Breast epithelium (tissue), 4 donors: ENCODE measurements at places on chromosomes 7 and 10.
A peak's percentile ranks its signal among the peaks of the same experiment; 100 is the strongest.

DNA sequence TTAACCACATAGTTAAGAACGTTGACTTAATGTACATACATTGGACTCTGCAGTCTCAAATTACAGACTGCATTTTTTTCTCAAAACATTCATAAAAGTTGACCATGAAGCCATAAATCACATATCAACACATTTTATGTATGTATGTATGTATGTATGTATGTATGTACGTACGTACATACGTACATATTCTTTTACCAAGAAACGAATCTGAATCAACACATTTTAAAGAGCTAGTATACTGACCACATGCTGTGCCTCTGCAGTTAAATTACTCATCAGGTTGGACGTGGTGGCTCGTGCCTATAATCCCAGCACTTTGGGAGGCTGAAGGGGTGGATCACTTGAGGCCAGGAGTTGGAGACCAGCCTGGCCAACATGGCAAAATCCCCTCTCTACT, 105.8 kb downstream of the GPR158 start:
- H3K27ac ChIP-seq = no peak overlapping the region
- DNase-seq = no peak
- no peaks in the 10 kb centered on the region for H3K36me3 ChIP-seq
- H3K4me1 ChIP-seq = no peaks in the 10 kb centered on the region
- H3K4me3 ChIP-seq = no peak overlapping the region

GRCh38 chr10:60951272-60951724, 7.3 kb upstream of the RHOBTB1 start:
- H3K4me3 ChIP-seq = no peak overlapping the region
- no peak for DNase-seq
- H3K36me3 ChIP-seq = no peaks in the 10 kb centered on the region
- H3K27ac ChIP-seq = no peak overlapping the region
- H3K4me1 ChIP-seq = no peaks in the 10 kb centered on the region
- H3K27me3 ChIP-seq = no peaks in the 10 kb centered on the region

DNA sequence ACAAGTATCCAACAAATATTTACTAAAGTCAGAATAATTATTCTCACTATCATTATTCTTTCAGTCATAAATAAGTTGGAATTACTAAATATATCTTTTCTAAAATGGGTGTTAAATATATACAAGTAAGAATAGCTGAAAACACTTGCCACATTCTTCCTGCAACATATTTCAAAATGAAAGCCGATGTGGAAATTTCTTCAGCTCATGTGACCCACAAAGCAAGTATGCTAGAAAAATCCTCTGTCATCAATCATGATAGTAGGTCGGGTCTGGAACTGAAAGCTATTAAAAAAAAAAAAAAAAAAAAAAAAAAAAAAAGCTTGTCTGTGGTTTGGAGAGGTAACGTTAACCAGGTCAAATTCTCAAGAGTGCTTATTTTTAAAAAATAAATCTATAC, 344.7 kb downstream of the NEBL start:
- no peak overlapping the region for H3K27ac ChIP-seq
- no peak overlapping the region for H3K4me3 ChIP-seq
- H3K36me3 ChIP-seq = no peaks in the 10 kb centered on the region

GRCh38 chr7:132141109-132141508, 435.2 kb downstream of the PLXNA4 start:
- H3K36me3 ChIP-seq = no peaks in the 10 kb centered on the region
- H3K27me3 ChIP-seq = no peaks in the 10 kb centered on the region
- H3K27ac ChIP-seq = no peak overlapping the region
- H3K4me1 ChIP-seq = no peaks in the 10 kb centered on the region
- DNase-seq = no peak
- H3K4me3 ChIP-seq = no peak overlapping the region

DNA sequence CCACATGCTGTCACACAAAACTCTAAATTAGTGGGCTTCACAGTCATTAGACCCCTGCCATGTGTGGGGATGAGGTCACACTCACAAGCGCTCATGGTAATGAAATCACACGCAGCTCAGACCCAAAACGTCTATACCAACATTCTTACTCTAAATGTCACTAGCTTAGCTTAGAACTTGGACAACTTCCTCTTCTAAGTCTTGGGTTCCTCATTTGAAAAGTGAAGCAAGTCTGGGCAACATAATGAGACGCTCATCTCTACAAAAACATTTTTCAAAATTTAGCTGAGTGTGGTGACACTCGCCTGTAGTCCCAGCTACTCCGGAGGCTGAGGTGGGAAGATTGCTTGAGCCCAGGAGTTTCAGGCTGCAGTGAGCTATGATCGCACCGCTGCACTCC, 92.7 kb upstream of the MACROH2A2 start:
- no peaks in the 10 kb centered on the region for H3K4me1 ChIP-seq
- H3K27ac ChIP-seq = no peak overlapping the region

- H3K4me1 ChIP-seq = no peaks in the 10 kb centered on the region
- no peaks in the 10 kb centered on the region for H3K36me3 ChIP-seq
- peak; percentile 90 for DNase-seq
- no peaks in the 10 kb centered on the region for H3K27me3 ChIP-seq
Observed at GRCh38 chr7:20340839-20341238, 10.1 kb downstream of the ITGB8 start.

GRCh38 chr10:33790521-33791271, 456.2 kb upstream of the NRP1 start:
- no peaks in the 10 kb centered on the region for H3K27me3 ChIP-seq
- no peak overlapping the region for H3K4me3 ChIP-seq
- H3K27ac ChIP-seq = no peak overlapping the region
- no peak for DNase-seq

- H3K4me1 ChIP-seq = no peaks in the 10 kb centered on the region
- H3K27me3 ChIP-seq = no peaks in the 10 kb centered on the region
- no peak for DNase-seq
- H3K36me3 ChIP-seq = no peaks in the 10 kb centered on the region
- H3K27ac ChIP-seq = no peak overlapping the region
- no peak overlapping the region for H3K4me3 ChIP-seq
Observed at GRCh38 chr7:116797612-116798011, 64.8 kb upstream of the CAPZA2 start.

- no peaks in the 10 kb centered on the region for H3K36me3 ChIP-seq
- peak overlapping the region; percentile 26 for H3K27ac ChIP-seq
- no peak for DNase-seq
- no peak overlapping the region for H3K4me3 ChIP-seq
- no peaks in the 10 kb centered on the region for H3K27me3 ChIP-seq
Observed at GRCh38 chr10:77071956-77072355, 565.7 kb downstream of the KCNMA1 start.

- H3K27ac ChIP-seq = no peak overlapping the region
- no peak overlapping the region for H3K4me3 ChIP-seq
- no peaks in the 10 kb centered on the region for H3K4me1 ChIP-seq
- no peak for DNase-seq
- H3K36me3 ChIP-seq = no peaks in the 10 kb centered on the region
Observed at GRCh38 chr10:44805466-44806210, 105.5 kb upstream of the TMEM72 start.

DNA sequence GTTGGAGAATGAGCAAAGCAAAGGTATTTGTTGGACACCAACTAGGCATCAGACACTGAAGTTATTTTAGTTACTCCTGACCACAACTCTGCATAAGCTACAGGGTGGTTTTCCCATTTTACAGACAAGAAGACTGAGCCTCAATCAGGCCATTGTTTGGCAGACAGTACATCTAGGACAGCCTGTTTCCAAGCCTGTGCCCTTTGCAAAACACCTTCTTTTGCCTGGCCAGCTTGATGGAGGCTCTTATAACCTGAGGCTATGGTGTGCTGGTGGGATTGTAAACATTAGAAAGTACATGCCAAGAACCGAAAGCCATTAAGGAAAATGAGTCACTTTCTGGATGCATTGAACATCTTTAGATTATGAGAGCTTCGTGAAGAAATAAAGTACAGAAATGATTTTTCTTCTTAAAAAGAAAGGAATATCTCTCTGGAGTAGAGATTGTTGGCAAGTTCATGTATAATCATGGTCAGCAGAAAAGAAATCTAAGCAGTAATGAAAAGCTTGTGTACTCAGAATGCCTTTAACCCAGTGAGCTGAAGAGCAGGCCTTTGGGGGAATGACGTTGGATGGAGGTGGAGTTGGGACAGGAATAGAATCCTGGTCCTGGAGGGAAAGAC, 140.6 kb downstream of the KIAA1217 start:
- no peaks in the 10 kb centered on the region for H3K27me3 ChIP-seq
- H3K4me3 ChIP-seq = no peak overlapping the region

GRCh38 chr10:52481986-52482555, 168.0 kb downstream of the DKK1 start:
- no peak overlapping the region for H3K4me3 ChIP-seq
- H3K36me3 ChIP-seq = no peaks in the 10 kb centered on the region
- no peak overlapping the region for H3K27ac ChIP-seq
- H3K27me3 ChIP-seq = no peaks in the 10 kb centered on the region

- no peaks in the 10 kb centered on the region for H3K36me3 ChIP-seq
- no peaks in the 10 kb centered on the region for H3K27me3 ChIP-seq
- H3K4me3 ChIP-seq = no peak overlapping the region
- H3K27ac ChIP-seq = no peak overlapping the region
Observed at GRCh38 chr7:47202146-47202783, 379.6 kb downstream of the TNS3 start.

DNA sequence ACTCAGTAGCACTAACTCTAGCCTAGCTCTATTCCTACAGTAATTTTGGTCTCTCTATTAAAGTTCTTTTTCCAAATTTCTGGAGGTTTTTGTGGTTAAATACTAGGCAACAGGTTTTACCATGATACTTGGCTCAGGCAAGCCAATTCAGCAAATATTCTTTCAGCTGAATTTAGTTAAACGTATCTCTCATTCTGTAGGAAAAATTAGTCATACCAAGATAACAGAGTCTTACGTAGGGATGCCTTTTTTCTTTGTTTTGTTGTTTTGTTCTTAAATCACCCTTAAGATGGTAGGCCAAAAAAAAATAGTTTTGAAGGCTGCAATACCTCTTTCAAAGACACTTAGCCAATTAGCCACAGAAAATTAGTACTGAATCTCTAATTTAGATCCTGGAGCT, 180.5 kb downstream of the MAGI2 start:
- no peaks in the 10 kb centered on the region for H3K4me1 ChIP-seq
- no peak for DNase-seq
- H3K27ac ChIP-seq = no peak overlapping the region
- no peak overlapping the region for H3K4me3 ChIP-seq

GRCh38 chr10:12503311-12503710, 154.0 kb downstream of the CAMK1D start:
- no peaks in the 10 kb centered on the region for H3K36me3 ChIP-seq
- H3K4me1 ChIP-seq = no peaks in the 10 kb centered on the region
- no peak overlapping the region for H3K27ac ChIP-seq
- no peak for DNase-seq

DNA sequence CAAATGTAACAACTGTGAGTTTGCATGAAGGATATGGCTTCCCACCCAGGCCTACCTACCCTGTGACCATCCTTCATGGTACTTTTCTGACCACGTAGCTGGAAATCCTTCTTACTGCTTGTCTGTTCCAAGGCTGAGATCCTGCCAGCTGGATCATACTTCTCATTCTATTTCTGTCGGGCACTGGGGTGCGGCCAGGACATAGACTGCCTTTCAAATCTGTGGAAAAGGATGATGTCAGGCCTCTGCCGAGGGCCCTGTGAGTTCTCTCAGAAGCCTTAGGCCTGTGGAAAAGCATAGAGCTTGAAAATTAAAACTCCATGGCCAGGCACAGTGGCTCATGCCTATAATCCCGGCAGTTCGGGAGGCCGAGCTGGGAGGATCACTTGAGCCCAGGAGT, 10.0 kb downstream of the VWC2 start:
- no peak overlapping the region for H3K27ac ChIP-seq
- no peak overlapping the region for H3K4me3 ChIP-seq
- H3K27me3 ChIP-seq = no peaks in the 10 kb centered on the region
- no peaks in the 10 kb centered on the region for H3K4me1 ChIP-seq
- DNase-seq = no peak
- H3K36me3 ChIP-seq = no peaks in the 10 kb centered on the region

DNA sequence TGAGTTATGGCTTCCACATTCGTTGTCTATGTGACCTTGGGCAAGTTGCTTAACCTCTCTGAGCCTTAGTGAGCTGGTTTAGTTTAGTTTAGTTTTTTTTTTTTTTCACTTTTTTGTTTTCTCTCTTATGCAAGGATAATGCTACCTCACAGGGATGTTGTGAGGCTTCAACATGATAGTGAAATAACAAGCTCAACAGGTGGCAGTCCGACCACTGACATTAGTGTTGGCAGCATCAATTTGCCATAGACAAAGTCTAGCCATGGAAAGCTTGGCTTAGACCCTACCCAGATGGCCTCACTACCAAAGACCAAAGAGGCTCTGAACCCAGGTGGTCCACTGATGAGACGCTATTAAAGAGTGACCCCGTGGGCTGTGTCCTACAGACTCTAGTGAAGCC, 27.2 kb upstream of the UNC5B start:
- no peaks in the 10 kb centered on the region for H3K36me3 ChIP-seq
- no peak overlapping the region for H3K4me3 ChIP-seq
- no peaks in the 10 kb centered on the region for H3K4me1 ChIP-seq
- H3K27me3 ChIP-seq = no peaks in the 10 kb centered on the region
- no peak overlapping the region for H3K27ac ChIP-seq

- no peak overlapping the region for H3K4me3 ChIP-seq
- H3K27ac ChIP-seq = no peak overlapping the region
- no peaks in the 10 kb centered on the region for H3K36me3 ChIP-seq
- DNase-seq = peak; percentile 30
Observed at GRCh38 chr7:158355456-158356065, 232.1 kb downstream of the PTPRN2 start.

DNA sequence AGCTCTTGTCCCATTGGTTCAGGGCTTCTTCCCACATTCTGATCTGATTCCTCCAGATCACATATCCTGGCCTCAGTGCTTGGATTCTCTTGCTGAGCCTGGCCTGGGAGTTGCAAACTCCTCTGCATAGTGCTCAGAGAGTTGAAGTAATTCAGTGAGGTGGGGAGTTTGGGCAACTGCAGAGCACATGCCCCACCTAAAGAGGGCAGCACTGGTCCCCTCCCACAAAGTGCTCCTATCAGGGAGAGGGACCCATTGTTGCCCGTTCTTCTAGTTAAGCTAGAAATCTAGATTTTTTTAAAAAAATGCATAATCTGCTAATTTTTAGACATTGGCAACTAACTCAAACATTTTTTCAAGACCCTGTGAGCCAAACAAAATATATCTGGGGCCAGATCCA, 45.1 kb downstream of the CHN2 start:
- H3K27ac ChIP-seq = no peak overlapping the region
- H3K27me3 ChIP-seq = no peaks in the 10 kb centered on the region
- DNase-seq = no peak
- no peak overlapping the region for H3K4me3 ChIP-seq

DNA sequence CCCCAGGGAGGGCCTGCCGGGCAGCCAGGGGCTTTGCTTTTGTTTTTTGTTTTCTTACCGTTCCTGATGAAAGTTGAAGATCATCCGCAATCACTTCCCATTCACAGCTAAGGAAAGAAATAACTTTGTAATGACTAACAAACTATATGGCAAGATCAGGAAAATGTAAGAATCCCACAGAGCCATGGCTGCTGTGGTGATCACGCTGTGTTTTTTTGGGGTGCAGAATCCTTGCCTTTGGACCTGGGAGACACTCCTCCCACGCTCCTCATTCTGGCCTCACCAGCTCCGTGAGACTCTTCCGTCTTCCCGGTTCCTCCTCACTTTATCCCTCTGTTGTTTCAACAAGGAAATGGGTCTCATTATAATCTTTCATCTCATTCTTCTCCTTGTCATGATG, 443.0 kb upstream of the MGMT start:
- H3K27me3 ChIP-seq = no peaks in the 10 kb centered on the region
- DNase-seq = no peak
- no peak overlapping the region for H3K4me3 ChIP-seq
- H3K4me1 ChIP-seq = no peaks in the 10 kb centered on the region
- H3K27ac ChIP-seq = no peak overlapping the region
